ENCODE measurements at places on chromosomes 1 and 21.
A peak's percentile ranks its signal among the peaks of the same experiment; 100 is the strongest.

DNA sequence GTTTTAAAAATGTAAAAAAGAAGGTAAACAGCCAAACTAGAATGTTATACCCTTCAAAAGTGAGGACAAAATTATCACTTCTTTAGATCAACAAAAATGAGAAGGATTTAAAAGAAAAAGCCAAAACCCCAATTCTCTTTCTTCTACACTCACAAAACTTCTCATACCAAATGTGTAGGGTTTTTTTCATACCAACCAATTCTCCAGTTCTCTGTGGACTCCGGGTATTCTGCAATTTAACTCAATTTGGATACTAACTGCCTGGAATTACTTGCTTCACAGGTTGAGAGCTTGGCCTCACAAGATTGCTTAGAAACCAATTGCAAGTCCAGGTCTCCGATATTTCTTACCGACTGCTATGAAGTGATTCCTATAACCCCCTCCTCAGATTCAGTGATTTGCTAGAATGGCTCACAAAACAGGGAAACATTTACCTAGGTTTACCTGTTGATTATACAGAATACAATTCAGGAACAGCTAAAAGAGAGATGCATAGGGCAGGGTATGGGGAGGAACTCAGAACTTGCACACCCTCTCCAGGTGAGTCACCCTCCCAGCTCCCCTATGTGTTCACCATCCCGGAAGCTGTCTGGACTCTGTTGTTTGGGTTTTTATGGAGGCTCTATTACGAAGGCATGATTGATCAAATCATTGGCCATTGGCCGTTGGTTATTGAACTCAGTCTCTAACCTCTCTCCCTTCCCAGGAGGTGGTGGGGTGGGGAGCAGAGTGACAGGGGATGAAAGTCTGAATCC, 67.1 kb downstream of the CAMTA1 start:
- no peak for DNase-seq
- no peak overlapping the region for H3K27ac ChIP-seq
- H3K27me3 ChIP-seq: no peaks in the 10 kb centered on the region
- no peak overlapping the region for H3K4me3 ChIP-seq

- no peak overlapping the region for H3K27ac ChIP-seq
- H3K4me3 ChIP-seq: no peak overlapping the region
- no peaks in the 10 kb centered on the region for H3K27me3 ChIP-seq
Measured at GRCh38 chr21:27190601-27191000, 223.7 kb upstream of the ADAMTS5 start.

- no peaks in the 10 kb centered on the region for H3K27me3 ChIP-seq
- H3K36me3 ChIP-seq: peaks cover 20% of the 10 kb centered on the region
- no peak overlapping the region for H3K4me3 ChIP-seq
- no peak for DNase-seq
Measured at GRCh38 chr1:31033598-31033997, 31.9 kb downstream of the PUM1 start.

- H3K4me3 ChIP-seq: peak overlapping the region; percentile 94
- peaks cover 38% of the 10 kb centered on the region for H3K4me1 ChIP-seq
- peaks cover 8% of the 10 kb centered on the region for H3K36me3 ChIP-seq
- DNase-seq: peak; percentile 53
- H3K27me3 ChIP-seq: peaks cover 11% of the 10 kb centered on the region
Measured at GRCh38 chr1:2523891-2524609, 2.3 kb downstream of the PANK4 start.

DNA sequence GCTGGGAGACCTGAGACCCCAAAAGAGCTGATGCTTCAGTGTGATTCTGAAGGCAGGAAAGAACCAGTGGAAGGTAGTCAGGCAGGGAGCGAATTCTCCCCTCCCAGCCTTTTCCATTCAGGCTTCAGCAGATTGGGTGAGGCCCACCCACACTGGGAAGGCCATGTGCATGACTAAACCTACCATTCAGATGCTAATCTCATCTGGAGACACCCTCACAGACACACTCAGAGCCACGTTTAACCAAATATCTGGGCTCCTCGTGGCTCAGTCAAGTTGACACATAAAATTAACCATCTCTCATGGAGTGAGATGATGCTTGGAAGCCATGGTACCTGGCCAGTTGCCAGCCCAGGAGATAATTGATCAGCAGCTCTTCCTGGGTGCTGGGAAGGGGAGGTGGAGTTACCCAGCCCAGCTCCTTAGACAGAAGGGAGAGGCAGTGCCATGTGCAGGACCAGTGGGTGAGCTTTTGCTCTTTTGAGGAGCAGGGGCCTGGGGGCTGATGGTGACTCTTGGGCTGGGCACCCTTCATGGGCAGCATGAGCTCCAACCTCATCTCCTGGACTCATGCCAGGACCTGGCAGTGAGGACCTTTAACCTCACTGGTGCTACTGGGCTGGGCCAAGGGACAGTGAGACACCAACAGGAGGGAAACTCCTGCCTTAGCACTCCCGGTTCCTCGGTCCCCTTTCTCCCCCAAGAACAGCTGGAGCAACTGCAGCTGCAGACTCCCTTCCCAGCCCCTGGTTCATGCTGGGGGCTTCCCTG, 89.0 kb upstream of the ACTL8 start:
- DNase-seq: no peak
- H3K4me1 ChIP-seq: no peaks in the 10 kb centered on the region
- no peaks in the 10 kb centered on the region for H3K36me3 ChIP-seq
- H3K27me3 ChIP-seq: no peaks in the 10 kb centered on the region
- no peak overlapping the region for H3K4me3 ChIP-seq

GRCh38 chr1:65845535-65846060, 52.9 kb downstream of the PDE4B start:
- DNase-seq: no peak
- H3K4me3 ChIP-seq: no peak overlapping the region
- H3K36me3 ChIP-seq: no peaks in the 10 kb centered on the region
- H3K27ac ChIP-seq: no peak overlapping the region
- no peaks in the 10 kb centered on the region for H3K4me1 ChIP-seq

GRCh38 chr1:223460566-223461189, 67.5 kb downstream of the CCDC185 start:
- H3K27ac ChIP-seq: no peak overlapping the region
- H3K4me3 ChIP-seq: no peak overlapping the region
- no peaks in the 10 kb centered on the region for H3K36me3 ChIP-seq
- no peak for DNase-seq
- no peaks in the 10 kb centered on the region for H3K4me1 ChIP-seq

DNA sequence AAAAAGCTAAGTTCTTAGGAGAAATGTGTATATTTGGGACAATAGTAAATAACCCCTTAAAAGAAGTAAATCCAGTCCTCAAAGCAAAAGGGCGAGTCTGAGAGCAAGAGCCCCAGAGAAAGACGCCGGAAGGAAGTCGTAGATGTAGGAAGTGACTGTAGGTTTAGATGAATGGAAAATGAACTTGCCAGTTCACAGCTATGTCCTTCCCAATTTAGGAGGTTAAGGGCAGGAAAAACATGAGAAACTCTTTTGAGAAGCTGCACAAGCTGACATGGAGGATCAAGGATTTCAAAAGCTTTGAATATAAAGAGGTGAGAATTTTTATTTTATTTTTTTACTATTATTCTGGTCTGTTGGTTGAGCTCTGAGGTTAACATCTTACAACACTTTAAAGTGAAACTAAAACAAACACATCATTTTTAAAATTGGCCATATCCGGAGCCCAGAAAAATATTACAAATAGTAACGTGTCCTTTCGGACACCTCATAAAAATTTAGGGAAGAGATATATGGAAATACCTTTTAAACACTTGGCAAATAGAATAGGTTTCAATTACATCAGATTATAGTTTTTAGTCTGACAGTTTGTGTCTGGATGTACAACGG, 1178.6 kb downstream of the MRPL39 start:
- H3K4me3 ChIP-seq: peak overlapping the region; percentile 90
- H3K36me3 ChIP-seq: no peaks in the 10 kb centered on the region
- DNase-seq: peak; percentile 2
- H3K27me3 ChIP-seq: no peaks in the 10 kb centered on the region
- H3K4me1 ChIP-seq: peaks cover 22% of the 10 kb centered on the region

- peak overlapping the region; percentile 77 for H3K4me3 ChIP-seq
- no peak overlapping the region for H3K27ac ChIP-seq
- peak; percentile 5 for DNase-seq
- no peaks in the 10 kb centered on the region for H3K36me3 ChIP-seq
Measured at GRCh38 chr1:171251042-171251951, 3.0 kb downstream of the FMO1 start.

GRCh38 chr21:15966651-15967050, 236.9 kb downstream of the USP25 start:
- peaks cover 2% of the 10 kb centered on the region for H3K27me3 ChIP-seq
- H3K4me3 ChIP-seq: no peak overlapping the region
- H3K27ac ChIP-seq: no peak overlapping the region
- DNase-seq: no peak
- H3K36me3 ChIP-seq: no peaks in the 10 kb centered on the region

DNA sequence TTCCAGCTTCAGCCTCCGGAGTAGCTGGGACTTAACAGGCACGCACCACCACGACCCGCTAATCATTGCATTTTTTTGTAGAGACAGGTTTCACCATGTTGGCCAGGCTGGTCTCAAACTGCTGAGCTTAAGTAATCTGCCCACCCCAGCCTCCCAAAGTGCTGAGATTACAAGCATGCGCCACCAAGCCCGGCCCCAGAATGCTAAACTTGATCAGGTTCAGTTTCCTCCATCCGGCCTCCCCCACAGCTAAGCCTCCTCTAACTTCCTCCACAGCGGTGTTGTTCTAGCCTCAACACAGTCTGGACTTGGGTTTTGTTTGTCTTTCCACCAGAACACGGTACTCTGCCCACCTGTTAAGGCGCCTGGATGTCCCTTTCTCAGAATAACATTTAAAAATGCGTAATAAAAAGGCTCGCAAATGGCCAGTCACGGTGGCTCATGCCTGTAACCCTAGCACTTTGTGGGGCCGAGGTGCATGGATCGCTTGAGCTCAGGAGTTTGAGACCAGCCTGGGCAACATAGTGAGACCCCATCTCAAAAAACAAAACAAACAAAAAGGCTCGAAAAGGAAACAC, 2.4 kb downstream of the PARP1 start:
- peaks cover 27% of the 10 kb centered on the region for H3K36me3 ChIP-seq
- peaks cover 57% of the 10 kb centered on the region for H3K4me1 ChIP-seq
- H3K4me3 ChIP-seq: peak overlapping the region; percentile 99
- DNase-seq: no peak
- peaks cover 3% of the 10 kb centered on the region for H3K27me3 ChIP-seq
- peak overlapping the region; percentile 1 for H3K27ac ChIP-seq
